ENCODE measurements at places on chromosomes 2 and 18.

DNA sequence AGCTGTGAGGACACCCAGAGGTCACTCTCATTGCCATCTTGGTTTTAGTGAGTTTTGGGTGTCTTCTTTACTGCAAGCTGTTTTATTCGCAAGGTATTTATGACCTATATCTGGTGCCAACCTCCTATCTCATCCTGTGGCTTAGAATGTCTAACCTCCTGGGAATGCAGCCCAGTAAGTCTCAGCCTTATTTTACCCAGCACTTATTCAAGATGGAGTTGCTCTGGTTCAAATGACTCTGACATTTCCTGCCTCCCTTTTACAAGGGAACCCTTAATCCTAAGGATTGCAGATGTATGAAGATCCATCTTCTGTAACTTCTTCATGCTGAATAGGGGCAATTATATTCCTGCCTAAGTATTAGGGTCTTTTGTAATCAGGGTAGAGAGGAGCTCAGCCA lies 708.0 kb downstream of the TMEM182 start:
- no peak for DNase-seq

DNA sequence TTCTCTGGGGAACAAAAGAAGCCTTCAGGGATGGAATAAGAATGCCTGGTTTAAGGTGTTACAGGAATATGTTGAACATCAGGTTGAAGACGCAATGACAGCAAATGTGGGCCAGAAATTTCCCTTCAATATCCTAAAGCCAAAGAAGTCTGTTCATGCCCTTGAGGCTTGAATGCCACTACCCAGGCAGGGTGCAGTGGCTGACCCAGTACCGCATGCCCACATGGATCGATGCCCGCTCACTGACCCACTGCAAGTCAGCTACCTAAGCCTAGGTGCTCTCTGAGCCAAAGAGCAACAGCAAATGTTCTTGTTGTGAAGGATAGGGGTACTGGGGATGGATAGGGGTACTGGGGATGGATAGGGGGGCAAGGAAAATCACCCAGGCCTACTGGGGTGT lies 58.2 kb downstream of the GNAL start:
- DNase-seq = no peak

DNA sequence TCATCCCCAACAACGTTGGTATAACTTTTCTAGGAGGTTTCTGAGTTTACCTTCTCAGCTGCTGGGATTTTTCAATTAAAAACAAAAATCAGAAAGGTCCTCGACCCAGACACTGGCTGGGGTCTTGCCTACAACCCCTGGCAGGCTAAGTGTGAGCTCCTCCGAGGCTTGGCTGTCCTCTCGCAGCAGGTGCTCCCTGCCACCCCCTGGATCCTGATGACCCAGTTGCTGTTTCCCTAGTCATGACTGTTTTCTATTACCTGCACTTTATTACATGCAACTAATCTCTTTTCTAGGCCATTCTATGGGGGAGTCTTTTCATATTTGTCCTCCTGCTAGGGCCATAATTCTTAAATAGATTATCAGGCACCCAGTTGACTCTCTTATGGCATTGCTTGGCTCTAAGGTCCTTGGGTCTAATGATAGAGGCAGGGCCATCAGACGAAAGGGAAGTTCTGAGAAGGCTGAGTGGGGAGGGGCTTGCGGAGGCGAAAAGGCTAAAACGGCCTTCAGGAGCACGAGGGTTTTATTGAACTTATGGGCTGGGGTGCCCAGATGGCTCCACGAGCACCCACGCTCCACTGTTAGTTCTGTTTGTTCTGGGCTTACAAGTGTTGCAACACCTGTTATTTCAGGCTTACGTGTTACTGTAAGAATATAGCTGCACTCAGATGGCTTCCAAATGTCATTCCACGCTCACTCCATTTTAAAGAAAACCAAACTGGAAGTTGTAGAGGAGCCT lies 166.0 kb downstream of the NCK2 start:
- no peak for DNase-seq

DNA sequence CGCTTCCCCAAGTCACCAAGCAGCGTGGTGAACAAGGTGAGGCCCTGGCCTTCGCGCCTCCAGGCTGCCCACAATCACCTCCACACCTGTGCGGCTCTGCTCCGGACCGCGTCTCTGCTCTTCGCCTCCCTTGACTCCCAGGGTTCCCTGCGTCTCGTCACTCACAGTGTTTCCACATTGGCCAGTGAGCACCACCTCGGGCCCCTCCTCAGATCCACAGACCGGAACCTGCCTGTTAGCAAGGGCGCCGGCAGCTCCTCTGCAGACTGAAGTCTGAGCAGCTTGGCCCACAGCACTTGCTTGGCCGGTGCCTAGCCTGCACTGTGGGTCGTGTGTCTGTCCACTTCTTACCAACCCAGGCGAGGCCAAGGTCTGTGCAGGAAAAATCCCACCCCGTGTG lies 155.3 kb upstream of the ALKAL2 start:
- no peak for DNase-seq

GRCh38 chr18:38367473-38367872 lies 801.9 kb upstream of the CELF4 start:
- DNase-seq = no peak

GRCh38 chr2:218020281-218020680 lies 17.5 kb upstream of the TNS1 start:
- no peak for DNase-seq
